ENCODE measurements at places on chromosomes 5 and 9. TPM values are rescaled to one million over a fixed set of nuclear protein-coding genes. Genes with fewer than 3 reads are reported as not detected.

Gene INSL6
- total RNA-seq, result not detected

Gene TMEM215
- total RNA-seq, result not detected

Gene DAB2
- total RNA-seq, result 4.2 TPM

Gene NIPAL4
- total RNA-seq, result 1.1 TPM

Gene PCDHB11
- not detected for total RNA-seq

Gene NEUROG1
- not detected for total RNA-seq

Gene C1QTNF2
- not detected for total RNA-seq

Gene SV2C
- total RNA-seq, result 0.12 TPM

Gene ISL1
- not detected for total RNA-seq

Gene CDC20B
- not detected for total RNA-seq

Gene STRBP
- 16.8 TPM for total RNA-seq

Gene COL23A1
- not detected for total RNA-seq

Gene PCDHA9
- not detected for total RNA-seq

Gene GDA
- not detected for total RNA-seq
